ENCODE measurements at places on chromosomes 4 and X.

DNA sequence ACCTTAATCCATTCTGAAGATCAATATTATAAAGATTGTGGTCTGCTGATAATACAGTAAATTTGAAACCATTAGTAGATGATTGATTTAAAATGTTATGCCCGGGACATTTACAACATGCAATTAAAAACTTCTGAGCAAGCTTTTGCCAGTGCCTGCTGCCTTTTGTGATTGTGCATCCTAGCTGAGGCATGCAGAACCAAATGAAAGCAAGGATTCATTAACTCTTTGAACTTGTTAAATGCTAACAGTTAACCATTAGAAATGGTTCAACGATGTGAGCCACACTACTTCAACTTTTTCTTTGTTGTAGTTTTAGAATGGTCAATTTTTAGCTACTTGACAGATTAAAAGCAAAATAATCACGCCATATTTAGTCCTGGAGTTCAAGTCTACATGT, 51.1 kb downstream of the ZFP42 start:
- DNase-seq: no peak

DNA sequence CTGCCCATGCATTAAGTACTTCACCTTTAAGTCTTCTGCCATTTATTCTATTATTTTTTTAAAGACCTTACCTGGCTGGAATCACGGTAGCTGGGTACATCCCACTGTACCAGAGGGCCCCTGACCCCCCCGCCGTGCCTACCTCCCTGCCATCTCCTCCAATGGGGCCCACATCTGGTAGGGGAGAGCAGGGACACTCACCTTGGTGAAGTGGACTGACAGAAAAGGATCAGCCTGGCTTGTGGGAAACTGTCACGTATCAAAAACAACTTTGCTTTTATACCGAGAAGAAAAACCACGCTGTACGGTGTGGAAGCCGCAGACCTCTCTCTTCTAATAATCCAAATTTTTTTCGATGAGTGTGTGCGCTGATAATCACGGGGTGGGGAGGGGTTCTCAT, at the start of gene FOXP3:
Gene FOXP3, minus strand, starts transcription at position 251 of the 400 bp plus-strand sequence. CDS start 6,205 bp downstream, outside the sequence.
- DNase-seq: no peak

DNA sequence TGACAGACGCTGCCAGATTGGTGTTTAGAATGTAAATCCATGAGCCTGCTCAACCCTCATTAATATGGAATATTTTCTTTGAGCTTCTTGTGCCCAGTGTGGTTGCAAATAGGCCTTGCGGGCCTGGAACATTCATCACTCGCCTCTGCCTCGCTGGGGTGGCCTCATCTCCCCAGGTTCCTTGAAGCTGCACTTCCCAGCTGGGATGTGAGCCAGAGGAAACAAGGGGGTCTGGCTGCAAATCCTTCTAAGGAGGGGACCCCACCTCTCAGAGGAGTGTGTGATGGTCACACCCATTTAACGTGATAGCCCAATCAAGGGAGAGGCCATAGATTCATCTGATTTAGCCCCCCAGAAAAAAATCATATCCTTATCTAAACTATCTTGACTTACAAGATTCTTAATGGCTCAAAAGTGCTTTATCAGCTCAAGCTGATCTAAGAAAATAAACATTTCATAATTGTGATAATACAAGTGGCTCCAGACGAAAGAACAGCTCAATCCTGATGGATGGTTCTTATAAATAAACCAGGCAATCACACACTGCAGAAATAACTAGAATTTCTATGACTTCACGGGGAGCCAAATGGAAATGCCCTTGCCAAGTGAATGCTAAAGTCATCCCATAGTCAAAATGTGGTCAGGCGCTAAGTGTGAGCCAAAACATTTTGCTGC, 189.9 kb downstream of the PTTG2 start:
- no peak for DNase-seq

GRCh38 chr4:146490106-146490505, 31.6 kb downstream of the SLC10A7 start:
- DNase-seq: no peak

DNA sequence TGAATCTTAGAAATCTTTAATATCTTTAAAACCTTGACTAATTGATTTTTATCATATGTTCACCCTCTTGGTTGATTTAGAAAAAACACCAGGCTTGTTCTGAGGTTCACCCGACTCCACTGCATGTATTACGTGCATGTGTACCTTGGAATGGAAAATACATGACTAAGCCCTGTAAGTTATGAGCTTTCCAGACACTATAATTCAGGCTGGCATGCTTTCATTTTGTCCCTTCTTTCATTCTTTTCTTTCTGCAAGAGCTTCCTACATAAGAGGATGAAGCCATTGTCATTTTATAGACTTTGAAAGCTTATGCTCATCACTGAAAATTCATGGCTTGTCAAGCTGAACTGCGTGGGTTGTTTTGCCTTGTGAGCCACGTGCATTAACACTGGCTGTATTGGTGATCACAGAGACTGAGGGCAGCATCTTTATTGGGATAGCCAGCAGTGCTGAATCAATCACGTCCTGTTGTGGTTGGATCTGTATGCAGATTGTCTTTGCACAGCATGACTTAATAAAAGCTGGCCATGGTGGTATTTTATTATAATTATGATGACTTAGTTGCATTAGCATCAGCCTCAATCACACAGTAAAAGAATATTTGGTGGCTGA, 141.9 kb downstream of the SLIT2 start:
- no peak for DNase-seq

DNA sequence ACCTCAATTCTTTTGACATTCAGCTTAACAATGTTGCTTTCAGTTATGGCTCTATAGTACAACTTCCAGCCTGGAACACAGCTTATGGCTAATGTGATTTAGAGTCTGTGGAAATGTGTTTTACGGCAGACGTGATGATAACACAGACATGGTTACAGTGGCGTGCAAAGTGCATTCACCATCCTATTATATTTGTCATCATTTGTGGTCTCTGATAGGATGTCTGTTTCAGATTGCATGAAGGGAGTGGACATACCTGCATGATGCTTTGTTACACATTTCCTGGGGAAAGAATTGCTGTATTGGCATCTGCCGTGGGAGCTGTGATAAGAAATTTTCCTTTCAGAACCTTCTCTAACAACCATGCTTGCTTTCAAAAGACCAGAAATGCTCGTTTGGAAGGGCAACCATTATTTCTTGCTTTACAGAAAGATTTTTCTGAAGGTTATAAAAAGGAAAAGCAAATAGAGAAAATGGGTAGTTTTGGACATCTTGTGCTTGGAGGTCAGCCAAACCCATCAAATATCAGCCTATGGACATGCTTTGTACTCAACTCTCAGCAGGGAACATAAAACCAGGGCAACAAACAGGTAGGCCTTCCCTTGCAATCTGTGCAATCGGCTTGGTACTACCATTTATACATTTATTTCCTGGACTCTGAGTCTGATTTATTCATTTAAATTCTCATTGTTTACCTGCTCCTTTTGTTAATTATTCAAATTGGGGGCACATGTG, 273.9 kb downstream of the TLL1 start:
- DNase-seq: no peak

GRCh38 chr4:146645921-146646320, 7.2 kb downstream of the POU4F2 start:
- DNase-seq: no peak

DNA sequence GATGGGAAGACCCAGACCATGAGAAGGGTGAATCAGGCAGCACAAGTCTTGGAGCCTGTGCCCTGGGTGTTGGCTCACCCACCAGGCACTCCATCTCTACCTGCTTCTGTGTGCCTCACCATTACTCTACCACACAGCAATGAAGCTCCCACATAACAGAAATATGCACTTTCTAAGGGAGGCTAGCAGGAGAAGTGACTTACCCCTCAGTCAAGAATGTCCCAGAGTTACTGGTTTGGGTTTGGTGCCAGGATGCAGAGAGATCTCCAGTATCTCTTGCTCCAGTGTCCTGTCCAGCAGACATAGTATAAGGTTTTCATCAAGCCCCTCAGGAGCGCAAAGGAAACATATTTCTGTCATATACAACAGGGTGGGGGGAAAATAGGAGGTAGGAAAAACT, 11.3 kb upstream of the RAB40A start:
- no peak for DNase-seq

DNA sequence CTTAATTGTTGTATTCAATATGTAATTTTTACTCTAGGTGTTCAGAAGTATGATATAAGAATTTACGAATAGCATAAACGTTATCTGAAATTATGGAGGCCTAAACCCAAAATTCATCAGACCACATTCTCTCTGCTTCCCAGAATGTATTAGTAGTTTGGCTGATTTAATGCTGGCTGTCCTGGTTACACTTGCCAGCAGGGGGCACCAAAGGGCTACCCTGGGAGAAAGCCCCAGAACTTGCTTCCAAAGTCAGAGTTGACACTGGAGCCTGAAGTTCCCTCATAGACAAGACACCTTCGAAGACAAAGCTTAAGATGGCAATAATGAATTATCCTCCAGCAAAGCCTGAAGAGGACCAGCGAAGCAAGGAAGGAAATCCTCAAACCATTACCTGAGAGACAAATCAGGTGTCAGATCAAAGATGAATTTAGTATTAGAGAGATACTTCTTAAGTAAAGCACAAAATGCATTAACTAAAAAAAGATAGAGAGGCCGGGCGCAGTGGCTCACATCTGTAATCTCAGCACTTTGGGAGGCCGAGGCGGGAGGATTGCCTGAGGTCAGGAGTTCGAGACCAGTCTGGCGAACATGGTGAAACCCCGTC, 11.3 kb upstream of the ANOS1 start:
- DNase-seq: no peak

GRCh38 chr4:70841951-70842350, 2.3 kb upstream of the GRSF1 start:
- no peak for DNase-seq

GRCh38 chr4:119210775-119211174, 1.7 kb upstream of the USP53 start:
- no peak for DNase-seq

- no peak for DNase-seq
Observed at GRCh38 chr4:92334716-92335350, 31.1 kb downstream of the GRID2 start.

GRCh38 chr4:174332741-174333493, 49.2 kb downstream of the CEP44 start:
- no peak for DNase-seq

- no peak for DNase-seq
Observed at GRCh38 chr4:164904336-164904735, 27.4 kb downstream of the APELA start.

DNA sequence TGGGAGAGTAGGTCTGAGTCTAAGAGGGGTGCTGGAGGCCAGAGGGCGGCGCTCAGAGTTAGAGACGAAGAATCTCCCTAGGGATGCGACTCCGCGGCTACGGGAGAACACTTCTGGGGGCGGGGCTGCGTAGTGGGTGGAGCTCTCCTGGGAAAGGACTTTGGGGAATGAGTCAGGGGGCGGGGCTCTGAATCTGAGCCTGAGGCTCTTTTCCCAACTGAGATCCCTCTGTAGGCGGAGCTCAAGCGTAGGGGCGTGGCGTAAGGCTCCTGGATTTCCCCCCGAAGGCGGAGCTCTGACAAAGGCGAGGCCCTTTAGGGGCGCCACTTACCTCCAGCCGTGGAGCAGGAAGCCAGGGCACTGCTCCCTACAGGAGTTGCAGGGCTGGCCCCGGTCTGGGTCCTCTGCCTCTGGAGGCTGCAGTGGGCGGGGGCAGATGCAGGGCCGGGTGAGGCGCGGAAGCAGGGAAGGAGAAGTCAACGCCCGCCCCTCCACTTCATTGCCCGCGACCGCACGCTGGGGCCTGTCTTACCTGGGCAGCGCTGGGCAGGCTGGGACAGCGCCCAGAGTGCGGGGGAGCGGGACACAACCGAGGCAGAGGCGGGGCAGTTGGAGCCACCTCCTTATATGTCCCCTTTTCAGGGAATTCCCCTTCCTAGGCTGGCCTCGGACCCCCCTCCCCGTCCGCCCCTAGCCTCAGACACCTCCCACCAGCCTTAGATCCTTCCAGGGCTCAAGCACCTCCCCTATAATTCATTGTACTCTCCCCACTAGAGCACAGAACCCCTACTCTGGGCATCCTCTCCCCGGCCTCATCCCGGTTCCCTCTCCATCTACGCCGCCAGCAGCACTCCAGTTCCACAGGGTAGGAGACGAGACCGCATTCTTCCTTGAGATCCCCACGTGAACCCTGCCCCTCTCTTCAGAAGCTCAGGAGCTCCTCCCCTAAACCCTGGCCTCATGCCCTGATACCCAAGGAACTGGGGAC, 1.6 kb downstream of the PRICKLE3 start:
- peak; percentile 58 for DNase-seq

DNA sequence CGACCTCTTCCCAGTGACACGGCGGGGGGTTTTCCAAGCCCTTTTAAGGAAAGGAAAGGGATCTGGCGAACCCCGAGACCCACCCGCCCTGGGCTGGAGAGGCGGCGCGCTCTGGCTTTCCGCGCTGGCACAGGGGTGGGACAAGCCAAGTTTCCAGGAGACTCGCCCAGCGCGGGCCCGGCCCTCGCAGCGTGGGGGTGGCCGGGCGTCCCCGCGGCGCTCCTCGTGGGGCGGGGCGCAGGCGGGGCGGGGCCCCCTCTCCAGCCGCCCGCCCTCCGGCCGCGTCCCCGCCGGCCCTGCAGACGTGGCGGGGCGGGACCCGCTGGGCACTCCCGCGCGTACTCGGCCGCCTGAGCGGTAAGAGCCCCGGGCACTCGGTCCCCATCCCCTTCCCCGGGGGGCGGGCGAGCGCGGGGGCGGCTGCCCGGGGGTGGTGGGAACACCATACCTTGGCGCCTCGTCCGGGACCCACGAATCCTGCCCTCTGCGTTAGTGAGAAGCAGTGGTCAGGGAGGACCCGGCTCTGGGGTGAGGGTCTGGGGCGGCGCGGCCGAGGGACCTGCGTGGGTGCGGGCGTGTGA, at the start of gene FAM114A1:
Gene FAM114A1, plus strand, starts transcription at position 329 of the 581 bp plus-strand sequence. CDS start 10,273 bp downstream, outside the sequence.
- DNase-seq: no peak

GRCh38 chr4:26083987-26084386, 170.0 kb downstream of the SMIM20 start:
- peak; percentile 61 for DNase-seq

- no peak for DNase-seq
Observed at GRCh38 chrX:51643377-51643776, 24.7 kb upstream of the CENPVL3 start.

DNA sequence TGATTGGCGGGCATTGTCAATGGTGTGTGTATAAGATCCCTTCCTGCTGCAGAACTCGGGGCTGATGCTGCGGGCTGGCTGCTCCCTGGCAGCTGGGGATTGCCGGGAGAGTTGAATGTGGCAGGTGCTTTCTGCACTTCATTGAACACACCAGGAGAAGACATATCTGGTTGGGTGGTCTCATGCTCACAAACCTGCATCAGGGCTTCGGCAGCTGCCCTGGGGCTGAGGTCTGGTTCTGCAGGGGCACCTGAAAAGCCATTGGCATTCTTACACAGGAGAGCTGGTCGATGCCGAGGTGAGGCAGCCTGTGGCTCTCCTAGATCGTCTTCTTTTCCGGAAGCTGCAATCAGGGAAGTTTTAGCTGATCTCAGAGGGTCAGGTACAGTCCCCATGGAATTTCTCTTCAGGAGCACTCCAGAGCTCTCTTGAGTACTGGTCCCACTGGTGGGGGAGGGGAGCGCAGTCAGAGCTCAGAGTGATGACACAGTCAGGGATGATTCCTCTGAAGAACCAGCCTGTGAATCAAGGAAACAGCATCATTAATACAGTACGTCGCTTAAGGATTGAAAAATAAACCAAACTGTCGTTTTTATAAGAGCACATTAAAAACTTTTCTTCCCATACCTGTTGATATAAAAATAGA, 57.8 kb downstream of the GPRIN3 start:
- no peak for DNase-seq

- DNase-seq: no peak
Observed at GRCh38 chr4:90234916-90235547, 107.8 kb downstream of the CCSER1 start.

- DNase-seq: no peak
Observed at GRCh38 chr4:52560844-52561280, 98.2 kb downstream of the USP46 start.

GRCh38 chr4:156663663-156664062, 307.9 kb downstream of the PDGFC start:
- DNase-seq: no peak
